ENCODE measurements at places on chromosomes 12 and 14. TPM values are rescaled to one million over a fixed set of nuclear protein-coding genes. Genes with fewer than 3 reads are reported as not detected.

The PLEKHH1 gene
- 0.33 TPM for total RNA-seq

The TAS2R42 gene
- total RNA-seq = not detected

The KRT72 gene
- not detected for total RNA-seq

The SYT10 gene
- total RNA-seq = not detected

The PTPRQ gene
- 1.3 TPM for total RNA-seq

The RTL1 gene
- not detected for total RNA-seq

The LHX5 gene
- total RNA-seq = not detected

The POTEM gene
- total RNA-seq = not detected

The GOLGA3 gene
- total RNA-seq = 133 TPM

The ASPG gene
- not detected for total RNA-seq

The KCNMB4 gene
- total RNA-seq = 0.51 TPM

The DENND5B gene
- 3.6 TPM for total RNA-seq

The RAD9B gene
- 0.77 TPM for total RNA-seq

The HOXC13 gene
- not detected for total RNA-seq

The RERG gene
- 0.26 TPM for total RNA-seq

The LGR5 gene
- total RNA-seq = not detected

The TPH2 gene
- not detected for total RNA-seq

The MMP17 gene
- total RNA-seq = 10.8 TPM

The RBP5 gene
- total RNA-seq = 0.26 TPM

The ETFBKMT gene
- 4.4 TPM for total RNA-seq

The CLMN gene
- 0.83 TPM for total RNA-seq

The SAMD15 gene
- 0.33 TPM for total RNA-seq

The RTN1 gene
- 0.17 TPM for total RNA-seq

The TMCC3 gene
- 0.33 TPM for total RNA-seq

The OVCH1 gene
- 0.51 TPM for total RNA-seq

The MEG3 gene
- total RNA-seq = 95.0 TPM

The CCND2 gene
- 37.3 TPM for total RNA-seq

The TAS2R50 gene
- total RNA-seq = 2.3 TPM

The OR6C74 gene
- not detected for total RNA-seq

The ZBTB39 gene
- total RNA-seq = 4.1 TPM

The CTSG gene
- total RNA-seq = not detected

The ENDOU gene
- 0.17 TPM for total RNA-seq

The TAS2R7 gene
- not detected for total RNA-seq

The RD3L gene
- total RNA-seq = not detected

The RAD51AP1 gene
- 4.1 TPM for total RNA-seq

The ITPK1 gene
- total RNA-seq = 9.2 TPM

The DNAI7 gene
- 0.17 TPM for total RNA-seq

The EEF1AKMT3 gene
- total RNA-seq = 8.9 TPM

The PUS7L gene
- 14.4 TPM for total RNA-seq

The ITGB7 gene
- total RNA-seq = 0.50 TPM

The SLC39A2 gene
- 0.17 TPM for total RNA-seq

The TOMM20L gene
- total RNA-seq = not detected

The SLC25A21 gene
- 0.50 TPM for total RNA-seq

The ZFYVE1 gene
- 22.1 TPM for total RNA-seq

The DAO gene
- not detected for total RNA-seq

The KRT73 gene
- total RNA-seq = not detected

The AKAP5 gene
- total RNA-seq = 0.17 TPM
